ENCODE measurements at places on chromosomes 1 and 21.
A peak's percentile ranks its signal among the peaks of the same experiment; 100 is the strongest.

DNA sequence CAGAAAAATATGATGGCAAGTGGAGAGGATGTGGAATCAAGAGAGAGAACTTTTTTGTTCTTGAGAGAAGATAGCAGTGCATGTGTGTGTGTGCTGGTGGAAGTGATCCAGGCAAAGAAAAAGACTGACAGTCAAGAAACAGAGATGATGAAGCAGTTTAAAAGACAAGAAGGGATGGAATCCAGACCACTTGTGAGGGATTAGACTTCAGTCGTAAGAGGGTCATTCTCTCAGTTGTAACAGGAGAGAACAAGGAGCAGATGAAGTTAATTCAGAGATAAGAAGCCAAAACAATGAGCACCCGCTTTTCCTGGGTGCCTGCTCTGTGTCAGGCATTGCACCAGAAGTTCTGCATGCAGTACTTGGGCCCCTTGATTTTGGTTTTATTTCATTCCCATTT, 76.6 kb downstream of the RNF220 start:
- no peak for DNase-seq

DNA sequence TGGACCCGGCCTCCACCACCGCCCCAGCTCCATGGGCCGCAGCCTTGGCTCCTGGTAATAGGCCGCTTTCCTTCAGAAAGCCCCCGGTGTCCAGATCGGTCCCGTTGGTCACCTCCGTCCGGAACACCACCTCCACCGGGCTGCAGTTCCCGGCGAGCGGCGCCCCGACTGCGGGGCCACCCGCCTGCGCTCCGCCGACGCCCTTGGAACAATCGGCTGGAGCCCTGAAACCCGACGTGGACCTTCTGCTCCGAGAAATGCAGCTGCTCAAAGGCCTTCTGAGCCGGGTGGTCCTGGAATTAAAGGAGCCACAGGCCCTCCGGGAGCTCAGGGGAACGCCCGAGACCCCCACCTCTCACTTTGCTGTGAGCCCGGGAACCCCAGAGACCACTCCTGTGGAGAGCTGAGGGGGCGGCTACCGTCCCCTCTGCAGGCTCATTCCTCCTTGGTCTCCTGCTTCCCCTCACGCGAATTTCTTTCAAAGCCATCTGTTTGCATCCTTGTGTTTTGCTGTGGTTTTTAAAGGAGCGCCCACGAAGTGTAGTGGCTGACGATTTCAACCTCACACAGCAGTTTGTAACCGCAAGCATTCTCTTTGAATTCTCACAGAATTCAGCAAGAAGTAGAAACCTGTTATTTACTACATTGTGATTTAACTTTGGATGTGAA, 6.0 kb downstream of the FCRLB start:
- DNase-seq = peak; percentile 28

- no peak for DNase-seq
Observed at GRCh38 chr1:24351247-24351646, 32.1 kb downstream of the GRHL3 start.

DNA sequence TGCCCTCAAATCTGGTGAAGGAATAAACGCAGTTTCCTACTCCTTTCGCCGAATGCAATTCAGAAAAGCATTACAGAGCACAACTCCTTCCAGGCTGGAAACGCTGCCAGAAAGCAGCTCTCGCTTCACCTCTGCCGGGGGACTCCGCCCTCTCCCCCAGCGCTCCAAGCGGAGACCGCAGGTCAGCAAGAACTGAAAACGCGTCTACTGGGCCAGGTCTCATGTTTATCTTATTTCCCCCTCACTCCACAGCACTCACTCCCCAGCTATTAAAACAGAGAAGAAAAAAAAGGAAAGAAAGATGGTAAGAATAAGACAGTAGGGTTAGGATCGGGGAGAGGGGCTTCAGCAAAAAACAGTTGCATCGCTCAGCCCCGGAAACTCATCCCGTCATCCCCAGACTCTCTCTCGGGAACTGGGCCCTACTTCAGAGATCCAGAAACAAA, 833 bp upstream of the RCOR3 start:
- peak; percentile 69 for DNase-seq

- no peak for DNase-seq
Observed at GRCh38 chr1:234769986-234770795, 160.2 kb upstream of the IRF2BP2 start.

DNA sequence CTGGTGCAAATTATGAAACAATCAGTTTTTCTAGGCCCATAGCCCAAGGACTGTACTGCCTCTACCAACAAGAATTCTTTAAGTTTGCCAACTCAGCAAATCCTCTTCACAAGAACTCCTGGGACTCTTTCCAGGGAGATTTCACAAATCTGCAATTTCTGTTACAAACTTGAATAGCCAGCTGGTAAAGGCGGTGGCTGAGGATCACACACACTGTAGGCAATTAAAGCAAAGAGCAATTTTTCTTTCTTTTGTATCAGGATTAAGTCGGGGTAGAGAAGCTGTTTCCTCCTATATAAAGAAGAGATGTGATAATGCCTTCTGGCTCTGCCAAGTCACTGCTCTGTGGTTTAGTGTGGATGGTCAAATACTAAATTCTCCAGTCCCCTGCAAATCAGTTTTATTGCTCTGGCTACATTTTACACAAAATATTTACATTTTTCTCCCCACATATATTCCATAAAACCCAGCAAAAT, 1.7 kb downstream of the ALDH9A1 start:
- DNase-seq = peak; percentile 97

GRCh38 chr1:221740993-221741702, 741 bp downstream of the DUSP10 start:
- DNase-seq = peak; percentile 34

GRCh38 chr1:41891199-41891896, 27.4 kb downstream of the HIVEP3 start:
- DNase-seq = no peak

DNA sequence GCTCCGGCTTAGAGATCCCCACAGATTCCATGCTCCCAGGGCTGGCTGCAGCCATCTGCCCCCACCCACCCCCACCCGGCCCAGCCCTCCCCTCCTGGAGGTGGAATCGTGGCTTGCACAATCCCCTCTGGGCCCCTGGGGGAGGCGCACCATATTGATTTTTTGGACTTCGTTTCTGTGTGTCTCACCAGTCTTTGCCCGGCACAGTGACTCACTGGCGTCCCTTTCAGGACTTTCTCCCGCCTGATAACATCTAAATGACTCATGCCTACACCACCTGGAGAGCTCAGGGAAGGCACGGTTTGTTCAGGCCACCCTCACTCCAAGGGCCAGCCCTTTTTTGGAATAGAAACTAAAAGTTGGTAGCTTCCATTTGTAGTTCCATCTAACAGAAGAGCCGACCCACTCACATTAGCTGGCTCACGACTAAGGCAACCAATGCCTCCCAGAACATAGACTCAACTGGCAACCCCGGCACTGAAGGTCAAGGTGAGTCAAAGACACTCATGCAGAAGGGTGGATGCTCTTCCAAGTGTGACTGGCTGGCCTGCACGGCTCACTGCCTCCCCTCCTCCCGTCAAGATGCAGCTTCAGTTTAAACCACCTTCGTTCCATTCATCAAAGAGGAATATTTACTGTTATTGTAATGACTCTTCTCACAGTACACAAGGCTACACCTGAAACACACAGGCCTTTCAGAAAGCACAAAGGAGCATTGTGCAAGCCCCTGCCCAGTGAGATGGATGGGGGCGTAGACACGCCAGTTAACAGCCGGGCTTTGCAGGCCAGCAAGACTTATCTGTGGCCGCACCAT, 18.1 kb upstream of the ETS2 start:
- DNase-seq = no peak

- no peak for DNase-seq
Observed at GRCh38 chr1:183694066-183694465, 41.0 kb upstream of the APOBEC4 start.

DNA sequence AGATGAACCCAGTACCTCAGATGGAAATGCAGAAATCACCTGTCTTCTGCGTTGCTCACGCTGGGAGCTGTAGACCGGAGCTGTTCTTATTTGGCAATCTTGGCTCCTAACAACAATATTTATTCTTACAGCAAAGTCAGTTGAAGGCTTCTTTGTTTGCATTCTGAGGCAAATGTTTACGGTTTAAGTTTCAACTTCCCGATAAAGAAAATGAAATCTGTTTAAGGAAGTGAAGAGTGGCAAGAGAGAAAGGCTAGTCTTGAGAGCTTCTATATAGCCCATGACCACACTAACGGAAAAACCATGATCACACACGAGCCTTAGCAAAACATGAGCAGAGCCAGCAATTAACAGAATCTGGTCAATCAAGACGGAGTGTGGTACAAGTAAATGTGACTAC, 122.6 kb upstream of the ZNHIT6 start:
- DNase-seq = no peak

- DNase-seq = peak; percentile 36
Observed at GRCh38 chr1:158013840-158014730, 20.6 kb downstream of the KIRREL1 start.

- no peak for DNase-seq
Observed at GRCh38 chr1:213425376-213426030, 374.5 kb downstream of the RPS6KC1 start.

DNA sequence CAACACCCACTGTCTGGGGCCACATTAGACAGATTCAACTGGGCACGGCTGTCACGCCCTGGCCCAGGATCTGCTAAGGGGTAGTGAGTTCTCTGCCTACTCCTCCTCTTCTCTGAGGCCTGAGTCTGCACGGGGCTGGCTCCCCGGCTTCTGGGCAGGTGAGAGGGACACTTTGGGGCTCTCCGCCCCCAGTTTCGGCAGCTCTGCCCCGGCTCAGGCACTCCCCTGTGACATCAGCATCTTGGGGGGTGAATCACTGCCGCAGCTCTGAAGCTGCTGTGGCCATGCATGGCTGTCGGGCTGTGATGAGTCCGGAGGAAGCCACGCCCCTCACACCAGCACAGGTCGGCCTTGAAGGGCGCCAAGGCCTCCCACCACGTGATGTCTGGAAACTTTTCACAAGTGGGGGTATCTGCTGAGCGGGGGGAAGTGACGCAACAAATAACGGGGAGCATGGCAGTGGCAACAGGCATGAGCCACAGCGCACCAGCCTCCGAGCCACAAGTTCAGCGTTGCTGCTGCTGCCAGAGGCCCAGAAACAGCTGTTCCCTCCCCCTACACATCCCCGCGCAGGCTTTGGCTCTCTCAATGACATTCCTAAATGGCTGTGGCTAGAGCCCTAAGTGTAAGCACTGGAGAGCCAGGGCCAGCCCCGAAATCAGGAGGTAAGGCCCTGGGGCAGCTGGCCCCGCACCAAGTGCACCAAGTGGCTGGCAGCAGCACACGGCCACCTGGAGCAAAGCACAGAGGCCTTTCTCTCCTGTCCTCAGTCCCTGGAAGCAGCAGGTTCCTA, 26.3 kb downstream of the ZBTB17 start:
- DNase-seq = peak; percentile 96

DNA sequence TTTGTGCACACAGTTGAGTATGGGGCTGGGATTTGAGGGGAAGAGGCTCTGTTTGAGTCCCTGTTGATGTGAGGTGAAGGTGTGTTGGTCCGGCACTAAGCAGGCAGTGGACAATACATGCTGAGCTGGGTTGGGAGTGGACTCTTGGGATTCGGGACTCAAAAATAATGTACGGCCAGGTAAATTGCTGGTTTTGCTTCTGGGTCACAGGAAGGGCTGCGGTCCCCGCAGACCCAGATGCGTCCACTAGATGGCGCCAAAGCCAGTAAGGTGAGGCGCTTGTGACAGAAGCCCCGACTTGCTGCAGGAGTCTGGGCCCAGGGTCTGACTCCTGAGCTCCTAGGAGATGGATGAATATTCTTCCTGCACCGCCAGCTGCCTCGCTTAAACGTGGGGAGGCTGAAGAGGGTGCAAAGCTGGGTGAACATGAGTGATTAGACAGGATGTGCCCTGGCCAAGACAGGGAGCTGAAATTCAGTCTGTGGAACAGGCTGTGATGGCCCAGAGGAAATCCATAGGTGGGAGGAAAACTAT, 61.4 kb downstream of the ACBD3 start:
- peak; percentile 63 for DNase-seq

DNA sequence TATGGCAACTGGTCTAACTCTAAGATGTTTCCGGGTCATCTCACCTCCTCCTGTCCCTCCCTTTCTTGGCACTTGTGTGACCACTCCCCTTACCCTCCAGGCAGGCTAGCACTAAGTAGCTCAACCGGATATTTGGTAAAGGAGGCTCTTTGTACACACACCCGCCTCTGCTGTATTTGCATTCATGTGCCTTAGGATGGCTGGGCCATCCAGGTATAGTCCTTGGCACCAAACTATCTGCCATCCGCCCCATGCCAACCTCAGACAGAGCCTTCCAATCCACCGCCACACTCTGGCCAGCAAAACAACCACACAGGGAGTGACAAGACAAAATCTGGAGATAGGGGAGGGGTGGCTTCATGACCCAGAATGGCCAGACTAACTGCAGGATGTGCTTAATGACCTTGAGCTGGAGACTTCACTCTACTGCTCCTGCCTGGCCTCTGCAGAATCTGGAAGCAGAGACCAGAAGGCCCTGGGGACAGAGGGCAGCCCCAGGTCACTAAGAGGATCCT, 59.5 kb downstream of the CDK18 start:
- DNase-seq = no peak

DNA sequence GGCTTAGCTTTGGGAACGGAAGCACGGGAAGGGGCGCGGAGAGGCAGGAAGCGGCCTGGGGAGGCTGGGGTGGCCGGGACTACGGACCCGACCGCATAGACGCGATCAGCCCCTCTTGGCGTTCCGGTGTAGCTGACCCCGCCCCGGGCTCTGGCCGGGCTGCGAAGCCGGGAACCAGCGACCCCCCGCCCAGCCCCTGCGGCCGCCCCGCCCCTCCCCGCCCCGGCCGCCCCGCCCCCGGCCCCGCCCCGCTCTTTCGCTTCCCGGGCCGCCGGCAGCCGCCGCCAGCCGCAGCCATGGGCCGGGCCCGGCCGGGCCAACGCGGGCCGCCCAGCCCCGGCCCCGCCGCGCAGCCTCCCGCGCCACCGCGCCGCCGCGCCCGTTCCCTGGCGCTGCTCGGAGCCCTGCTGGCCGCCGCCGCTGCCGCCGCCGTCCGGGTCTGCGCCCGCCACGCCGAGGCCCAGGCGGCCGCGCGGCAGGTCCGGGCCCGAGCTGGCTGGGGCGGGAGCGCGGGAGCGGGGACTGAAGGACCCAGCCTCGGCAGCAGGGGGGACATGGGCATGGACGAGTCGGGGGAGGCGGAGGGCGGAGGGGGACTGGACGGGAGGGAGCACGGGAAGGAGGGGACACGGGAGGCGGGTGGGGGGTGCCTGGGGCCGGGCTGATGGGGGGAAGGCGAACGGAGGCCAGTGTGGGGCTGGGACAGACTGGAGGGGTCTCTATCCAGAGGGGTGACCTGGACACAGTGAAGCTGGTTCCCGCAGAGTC, at the start of gene SELENON:
Gene SELENON (plus strand): TSS at position 259 of the 768 bp plus-strand sequence. CDS start 38 bp downstream, at position 297.
- peak; percentile 50 for DNase-seq

DNA sequence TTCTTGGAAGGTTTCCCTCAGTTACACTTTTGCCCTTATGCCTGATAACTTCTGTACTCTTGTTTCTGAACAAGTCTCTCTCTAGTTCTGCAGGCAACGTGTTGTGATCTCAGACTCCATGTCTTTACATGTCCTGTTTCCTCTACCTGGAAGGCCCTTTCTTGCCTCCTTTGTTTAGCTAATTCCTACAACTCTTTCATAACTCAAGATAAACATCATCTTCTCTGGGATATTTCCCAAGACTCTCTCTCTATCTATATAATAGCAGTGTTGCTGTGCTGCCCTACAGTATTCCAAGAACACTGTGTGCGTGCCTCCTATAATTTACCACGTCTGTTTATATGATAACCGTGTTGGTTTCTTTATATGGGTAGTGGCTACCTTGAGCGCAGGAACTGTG, 47.8 kb downstream of the CHRM3 start:
- DNase-seq = no peak
